ENCODE measurements at places on chromosomes 16 and 17. TPM values are rescaled to one million over a fixed set of nuclear protein-coding genes. Genes with fewer than 3 reads are reported as not detected.
A peak's percentile ranks its signal among the peaks of the same experiment; 100 is the strongest.

CSH2 gene
- not detected for polyA plus RNA-seq

NPIPA5 gene
- polyA plus RNA-seq: 54.5 TPM

SDR42E1 gene
- polyA plus RNA-seq: 0.88 TPM

BCL6B gene
- polyA plus RNA-seq: 6.2 TPM

LYRM1 gene
- 64.5 TPM for polyA plus RNA-seq

DERL2 gene
- 35.4 TPM for polyA plus RNA-seq

TEX14 gene
- 0.34 TPM for polyA plus RNA-seq

NOTUM gene
- 0.05 TPM for polyA plus RNA-seq

PIMREG gene
- 0.78 TPM for polyA plus RNA-seq

GNGT2 gene
- polyA plus RNA-seq: 4.6 TPM

TOX3 gene
- polyA plus RNA-seq: 1.3 TPM

DNA sequence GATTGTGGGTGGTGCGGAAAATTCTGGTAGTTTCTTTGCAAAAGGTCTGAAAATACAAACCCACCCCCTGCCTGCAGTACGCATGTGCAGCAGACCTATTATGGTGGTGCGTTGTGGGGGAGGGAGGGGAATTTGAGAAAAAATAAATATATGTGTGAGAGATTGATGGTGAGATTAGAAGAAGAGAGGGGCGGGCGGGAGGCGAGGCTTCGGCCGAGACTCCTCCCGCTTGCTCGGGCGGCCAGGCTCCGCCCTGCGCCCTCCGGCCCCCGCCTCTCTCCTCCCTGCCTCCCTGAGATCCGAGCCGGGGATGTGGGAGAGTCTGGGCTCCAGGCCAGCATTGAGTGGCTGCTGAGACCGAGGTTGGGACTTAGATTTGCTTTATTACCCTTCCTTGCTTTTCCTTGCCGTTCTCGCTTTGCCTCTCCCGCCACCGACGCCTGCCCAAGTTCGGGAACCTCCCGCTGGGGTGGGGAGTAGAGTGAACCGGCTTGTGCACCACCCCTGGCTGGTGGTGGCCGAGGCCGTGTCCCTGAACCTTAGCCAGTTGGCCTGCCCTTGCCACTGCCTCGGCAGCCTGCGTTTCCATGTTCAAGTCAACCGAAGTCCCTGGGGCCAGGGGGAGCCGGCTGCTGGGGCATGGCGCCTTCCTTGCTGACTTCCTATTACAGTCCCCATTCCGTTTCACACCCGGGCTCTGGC, 956 bp upstream of the CHD3 start:
- DNase-seq: peak; percentile 93
- H3K36me3 ChIP-seq: no peaks in the 10 kb centered on the region
- peaks cover 18% of the 10 kb centered on the region for H3K4me1 ChIP-seq
- peak overlapping the region; percentile 75 for H3K4me3 ChIP-seq
- no peaks in the 10 kb centered on the region for H3K27me3 ChIP-seq

- no peaks in the 10 kb centered on the region for H3K36me3 ChIP-seq
- DNase-seq: no peak
- H3K27ac ChIP-seq: no peak overlapping the region
Measured at GRCh38 chr17:58728798-58729197, 26.9 kb upstream of the PPM1E start.

DNA sequence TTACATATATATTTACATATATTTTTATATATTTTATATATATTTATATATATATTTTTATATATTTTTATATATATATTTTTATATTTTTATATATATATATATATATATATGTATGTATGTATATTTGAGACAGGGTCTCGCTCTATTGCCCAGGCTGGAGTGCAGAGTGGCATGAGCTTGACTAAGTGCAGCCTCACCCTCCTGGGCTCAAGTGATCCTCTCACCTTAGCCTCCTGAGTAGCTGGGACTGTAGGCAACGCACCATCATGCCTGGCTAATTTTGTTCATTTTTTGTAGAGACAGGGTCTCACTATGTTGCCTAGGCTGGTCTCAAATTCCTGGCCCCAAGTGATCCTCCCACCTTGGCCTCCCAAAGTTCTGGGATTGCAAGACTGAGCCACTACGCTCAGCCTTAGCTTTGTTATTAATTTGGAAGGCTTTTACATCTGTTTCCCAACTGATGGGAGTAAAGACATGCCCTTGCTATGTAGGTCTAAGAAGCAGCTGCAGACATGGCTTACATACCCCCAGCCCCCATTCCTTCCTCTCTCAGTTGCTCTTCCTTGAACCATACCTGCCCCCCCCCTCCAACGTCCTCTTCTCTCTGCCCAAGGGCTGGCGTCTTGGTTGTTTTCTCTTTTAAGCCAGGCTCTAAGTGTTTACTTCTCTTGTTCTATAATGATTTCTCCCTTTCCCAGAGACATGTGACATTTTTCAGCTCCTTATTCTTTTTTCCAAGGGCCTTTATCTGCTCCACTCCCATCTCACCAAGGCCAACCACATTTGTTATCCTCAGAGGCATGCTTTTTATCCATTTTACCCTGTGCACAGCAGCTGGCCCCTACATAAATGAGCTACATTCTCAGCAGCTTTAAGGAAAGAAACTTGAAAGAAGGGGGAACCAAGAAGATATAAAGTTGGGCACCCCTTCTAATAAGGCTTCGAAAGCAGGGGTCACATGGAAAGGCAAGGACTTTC, 64.2 kb upstream of the ATF7IP2 start:
- no peak overlapping the region for H3K4me3 ChIP-seq
- no peaks in the 10 kb centered on the region for H3K36me3 ChIP-seq
- H3K4me1 ChIP-seq: no peaks in the 10 kb centered on the region
- DNase-seq: no peak
- no peaks in the 10 kb centered on the region for H3K27me3 ChIP-seq

- H3K36me3 ChIP-seq: no peaks in the 10 kb centered on the region
- H3K27ac ChIP-seq: no peak overlapping the region
- H3K4me1 ChIP-seq: peaks cover 1% of the 10 kb centered on the region
- no peak overlapping the region for H3K4me3 ChIP-seq
- no peaks in the 10 kb centered on the region for H3K27me3 ChIP-seq
Measured at GRCh38 chr17:21007646-21008045, 35.2 kb downstream of the USP22 start.

- H3K27ac ChIP-seq: no peak overlapping the region
- H3K36me3 ChIP-seq: no peaks in the 10 kb centered on the region
- no peak for DNase-seq
- H3K4me3 ChIP-seq: no peak overlapping the region
- peaks cover 3% of the 10 kb centered on the region for H3K4me1 ChIP-seq
Measured at GRCh38 chr17:9361188-9361955, 214.2 kb downstream of the STX8 start.

DNA sequence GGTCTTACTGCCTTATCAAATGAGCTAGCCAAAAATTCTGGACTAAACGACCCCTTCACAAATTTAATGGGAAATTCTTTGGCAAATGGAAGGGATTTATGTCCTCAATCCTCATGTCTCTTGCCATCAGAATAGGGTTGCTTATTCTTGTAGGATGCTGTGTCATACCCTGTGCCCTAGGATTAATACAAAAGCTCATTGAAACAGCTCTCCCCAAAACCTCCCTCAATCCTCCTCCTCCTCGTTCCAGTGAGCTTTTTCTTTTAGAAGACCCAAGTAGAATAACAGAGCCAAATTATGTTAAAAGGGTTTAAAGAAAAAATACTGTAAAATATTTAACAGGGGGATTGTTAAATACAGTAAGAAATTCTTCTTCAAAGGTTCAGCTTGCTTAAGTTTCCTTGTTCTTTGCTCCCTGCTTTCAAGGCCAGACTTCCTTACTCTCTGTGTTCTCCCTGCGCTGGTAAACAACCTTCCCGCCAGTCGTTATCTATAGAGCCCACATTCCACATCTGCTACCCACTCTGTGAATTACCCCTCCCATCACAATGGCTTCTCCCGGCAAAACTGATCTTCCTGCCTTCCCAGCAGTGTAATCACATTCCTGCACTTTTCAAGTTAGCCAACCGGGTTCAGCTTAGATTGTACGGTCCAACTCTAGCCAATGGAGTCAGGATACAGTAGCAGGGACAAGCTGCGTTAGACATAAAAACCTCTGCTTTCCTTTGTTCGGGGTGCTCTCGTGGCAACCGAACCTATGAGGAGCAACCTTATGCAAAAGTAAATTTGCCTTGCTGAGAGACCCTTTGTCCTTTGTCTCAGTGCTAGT, 9.7 kb downstream of the HPR start:
- no peak overlapping the region for H3K4me3 ChIP-seq
- H3K27me3 ChIP-seq: no peaks in the 10 kb centered on the region
- no peak overlapping the region for H3K27ac ChIP-seq

DNA sequence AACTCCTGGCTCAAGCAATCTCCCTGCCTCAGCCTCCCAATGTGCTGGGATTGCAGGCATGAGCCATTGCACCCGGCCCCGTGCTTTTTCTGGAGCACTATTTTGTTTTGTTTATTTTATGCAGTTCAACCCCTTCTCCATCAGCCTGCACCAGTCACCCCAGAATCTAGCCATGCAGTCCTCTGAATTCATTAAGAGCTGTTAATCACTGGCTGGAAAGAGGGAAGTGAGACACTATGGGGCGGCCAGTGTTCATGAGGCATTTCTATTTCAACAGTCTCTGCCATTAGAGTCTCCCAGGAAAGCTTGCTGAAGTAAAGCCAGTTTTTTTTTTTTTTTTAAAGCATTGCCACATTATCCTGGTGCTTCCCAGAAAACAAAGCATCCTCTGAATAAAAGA, 1.7 kb downstream of the VWA3A start:
- H3K4me3 ChIP-seq: no peak overlapping the region
- H3K36me3 ChIP-seq: no peaks in the 10 kb centered on the region
- DNase-seq: no peak
- H3K4me1 ChIP-seq: peaks cover 2% of the 10 kb centered on the region
- H3K27ac ChIP-seq: no peak overlapping the region

- H3K4me3 ChIP-seq: no peak overlapping the region
- no peaks in the 10 kb centered on the region for H3K4me1 ChIP-seq
- H3K36me3 ChIP-seq: no peaks in the 10 kb centered on the region
- no peak overlapping the region for H3K27ac ChIP-seq
- no peaks in the 10 kb centered on the region for H3K27me3 ChIP-seq
- no peak for DNase-seq
Measured at GRCh38 chr17:4130715-4131114, 12.1 kb downstream of the ZZEF1 start.

DNA sequence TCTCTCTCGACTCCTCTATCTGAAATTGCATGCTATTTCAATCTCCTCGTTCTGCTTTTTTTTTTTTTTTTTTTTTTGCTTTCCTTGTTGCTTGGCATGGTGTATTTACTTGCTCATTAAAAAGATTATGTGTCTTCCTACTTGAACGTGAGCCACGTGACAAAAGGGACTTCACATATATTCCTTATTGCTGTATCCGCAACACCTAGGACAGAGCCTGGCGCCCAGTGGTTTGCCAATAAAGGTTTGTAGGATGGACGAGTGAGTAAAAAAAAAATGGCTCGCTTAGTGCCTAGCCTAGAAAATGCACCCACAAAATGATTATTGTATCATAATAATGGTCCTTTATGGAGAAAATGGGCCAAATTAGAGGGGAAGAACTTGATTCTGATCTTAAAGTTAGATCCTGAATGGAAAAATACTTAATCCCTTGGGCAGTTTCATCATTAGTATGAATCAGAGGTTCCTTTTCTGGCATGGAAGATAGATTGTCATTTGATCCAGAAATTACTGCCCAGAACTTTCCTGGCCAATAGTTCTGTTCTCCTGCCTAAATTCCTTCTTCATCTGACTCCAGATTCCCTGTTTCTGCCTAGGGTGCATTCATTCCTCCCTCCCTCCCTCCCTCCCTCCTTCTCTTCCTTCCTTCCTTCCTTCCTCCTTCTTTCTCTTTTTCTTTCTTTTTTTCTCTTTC, 13.6 kb upstream of the TMEM220 start:
- H3K36me3 ChIP-seq: no peaks in the 10 kb centered on the region
- peaks cover 1% of the 10 kb centered on the region for H3K4me1 ChIP-seq
- H3K27me3 ChIP-seq: no peaks in the 10 kb centered on the region
- no peak overlapping the region for H3K4me3 ChIP-seq
- no peak overlapping the region for H3K27ac ChIP-seq

DNA sequence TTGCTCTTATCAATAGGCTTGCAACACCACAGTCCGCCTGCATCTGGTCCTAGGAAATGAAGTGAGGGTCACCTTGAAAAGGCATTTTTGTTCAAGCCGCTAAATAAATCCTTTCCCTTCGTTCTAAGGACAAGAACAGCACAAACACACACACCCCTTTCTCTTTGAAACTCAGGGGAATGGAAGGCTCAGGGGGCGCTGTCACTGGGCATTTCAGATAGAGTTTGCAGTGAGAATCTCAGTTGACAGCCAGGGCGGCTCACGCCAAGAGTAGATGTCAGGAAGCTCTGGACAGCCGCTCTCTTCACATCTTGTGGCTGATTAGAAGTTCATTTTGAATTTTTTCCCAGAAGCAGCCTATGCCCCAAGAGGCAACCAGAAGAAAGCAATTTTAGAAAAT, 39.8 kb downstream of the ABAT start:
- H3K27me3 ChIP-seq: no peaks in the 10 kb centered on the region
- no peak overlapping the region for H3K27ac ChIP-seq
- no peaks in the 10 kb centered on the region for H3K4me1 ChIP-seq

- H3K4me3 ChIP-seq: no peak overlapping the region
- H3K36me3 ChIP-seq: no peaks in the 10 kb centered on the region
- H3K27me3 ChIP-seq: no peaks in the 10 kb centered on the region
- no peak overlapping the region for H3K27ac ChIP-seq
- no peak for DNase-seq
- H3K4me1 ChIP-seq: peaks cover 8% of the 10 kb centered on the region
Measured at GRCh38 chr16:19871721-19872120, 12.9 kb downstream of the GPRC5B start.

All from ovary (tissue), 10 donors.